Colonic mucosa (tissue), 4 donors: ENCODE measurements at places on chromosomes 11 and 22.

DNA sequence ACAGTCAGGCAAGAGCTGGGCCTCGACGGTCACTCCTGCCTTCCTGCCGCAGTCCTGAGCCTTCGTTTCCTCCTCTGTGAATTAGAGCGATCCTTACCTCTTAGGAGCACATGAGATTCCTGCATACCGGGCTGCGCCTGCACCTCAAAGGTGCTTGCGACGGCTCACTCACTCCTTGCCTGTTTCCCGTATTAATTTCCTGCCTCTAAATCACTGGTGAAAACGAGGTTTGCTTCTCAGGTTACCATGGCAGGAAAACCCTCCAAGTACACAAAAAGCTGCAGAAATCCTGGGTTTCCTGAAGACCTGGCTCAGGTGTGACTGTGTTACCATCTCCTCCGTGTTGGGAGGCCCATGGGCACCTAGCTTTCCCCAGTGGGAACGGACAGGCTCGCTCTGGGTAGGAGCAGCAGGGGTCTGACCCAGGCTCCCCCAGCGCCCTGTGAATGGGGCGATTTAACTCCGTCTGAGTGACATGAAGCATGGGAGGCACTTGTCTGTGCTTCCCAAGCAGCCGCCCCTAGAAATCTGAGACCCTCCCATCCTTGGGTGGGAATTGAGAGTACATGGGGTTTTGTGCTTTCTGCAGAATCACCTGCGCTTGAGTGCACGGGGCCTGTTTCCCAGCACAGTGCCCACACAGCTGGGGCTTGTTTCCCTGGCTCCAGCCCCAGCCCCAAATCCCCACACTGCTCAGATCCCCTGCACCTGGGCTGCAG, 64.8 kb downstream of the PHF21B start:
- H3K27me3 ChIP-seq = no peaks in the 10 kb centered on the region
- no peak overlapping the region for H3K27ac ChIP-seq
- DNase-seq = no peak
- no peaks in the 10 kb centered on the region for H3K36me3 ChIP-seq

GRCh38 chr11:29258411-29258810, 758.4 kb downstream of the KCNA4 start:
- H3K36me3 ChIP-seq = no peaks in the 10 kb centered on the region
- DNase-seq = no peak
- no peak overlapping the region for H3K4me3 ChIP-seq
- H3K27me3 ChIP-seq = no peaks in the 10 kb centered on the region
- no peak overlapping the region for H3K27ac ChIP-seq
- H3K4me1 ChIP-seq = no peaks in the 10 kb centered on the region

- H3K27ac ChIP-seq = no peak overlapping the region
- H3K4me1 ChIP-seq = no peaks in the 10 kb centered on the region
- no peak for DNase-seq
Observed at GRCh38 chr11:134277183-134278001, 1.2 kb downstream of the GLB1L3 start.

- no peaks in the 10 kb centered on the region for H3K27me3 ChIP-seq
- DNase-seq = peak; percentile 27
- H3K27ac ChIP-seq = no peak overlapping the region
- H3K4me3 ChIP-seq = no peak overlapping the region
Observed at GRCh38 chr11:36131721-36132397, 157.4 kb downstream of the COMMD9 start.

GRCh38 chr22:17913801-17914347, 110.5 kb downstream of the MICAL3 start:
- H3K27me3 ChIP-seq = no peaks in the 10 kb centered on the region
- no peak for DNase-seq
- no peak overlapping the region for H3K27ac ChIP-seq
- H3K4me1 ChIP-seq = no peaks in the 10 kb centered on the region

DNA sequence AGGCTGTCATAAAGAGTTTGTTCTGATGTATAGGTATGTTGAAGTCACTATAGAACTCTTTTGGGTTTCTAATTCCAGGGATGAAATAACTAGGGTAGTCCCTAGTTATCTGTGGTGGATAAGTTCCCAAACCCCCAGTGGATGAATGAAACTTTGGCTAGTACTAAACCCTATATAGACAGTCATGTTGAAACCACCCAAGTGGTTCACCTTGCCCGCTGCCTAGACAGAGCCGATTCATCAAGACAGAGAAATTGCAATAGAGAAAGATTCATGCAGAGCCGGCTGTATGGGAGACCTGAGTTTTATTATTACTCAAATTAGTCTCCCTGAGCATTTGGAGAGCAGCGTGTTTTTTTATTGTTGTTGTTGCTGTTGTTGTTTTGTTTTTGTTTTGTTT, 23.8 kb upstream of the NUCB2 start:
- no peak for DNase-seq
- H3K4me3 ChIP-seq = no peak overlapping the region

- H3K27ac ChIP-seq = no peak overlapping the region
- H3K4me3 ChIP-seq = no peak overlapping the region
- H3K4me1 ChIP-seq = no peaks in the 10 kb centered on the region
- H3K27me3 ChIP-seq = no peaks in the 10 kb centered on the region
Observed at GRCh38 chr11:76623884-76624419, 46.6 kb downstream of the LRRC32 start.

- no peak overlapping the region for H3K4me3 ChIP-seq
- no peaks in the 10 kb centered on the region for H3K4me1 ChIP-seq
- no peak for DNase-seq
- no peaks in the 10 kb centered on the region for H3K27me3 ChIP-seq
- no peaks in the 10 kb centered on the region for H3K36me3 ChIP-seq
- H3K27ac ChIP-seq = peak overlapping the region; percentile 46
Observed at GRCh38 chr11:121741351-121741760, 288.6 kb upstream of the SORL1-AS1 start.

DNA sequence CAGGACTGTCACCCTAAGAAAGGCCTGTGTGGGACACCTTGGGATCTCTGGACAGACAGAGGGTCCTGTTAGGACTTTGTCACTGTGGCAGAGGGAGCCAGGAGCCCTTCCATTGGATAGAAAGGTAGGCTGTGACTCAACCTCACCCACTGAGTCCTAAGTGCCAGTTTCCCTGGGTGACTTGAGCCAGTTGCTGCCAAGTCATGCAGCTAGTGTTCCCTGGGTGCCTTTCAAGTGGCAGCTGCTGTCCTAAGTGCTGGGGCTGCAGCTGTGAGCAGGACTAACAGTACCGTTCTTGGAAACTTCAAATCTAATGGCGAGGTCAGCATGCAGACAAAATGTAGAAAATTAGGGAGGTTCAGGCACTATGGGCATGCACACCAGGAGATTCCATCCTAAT, 393.7 kb downstream of the TMEM135 start:
- no peak overlapping the region for H3K4me3 ChIP-seq
- H3K27ac ChIP-seq = no peak overlapping the region
- H3K4me1 ChIP-seq = no peaks in the 10 kb centered on the region
- no peaks in the 10 kb centered on the region for H3K36me3 ChIP-seq

DNA sequence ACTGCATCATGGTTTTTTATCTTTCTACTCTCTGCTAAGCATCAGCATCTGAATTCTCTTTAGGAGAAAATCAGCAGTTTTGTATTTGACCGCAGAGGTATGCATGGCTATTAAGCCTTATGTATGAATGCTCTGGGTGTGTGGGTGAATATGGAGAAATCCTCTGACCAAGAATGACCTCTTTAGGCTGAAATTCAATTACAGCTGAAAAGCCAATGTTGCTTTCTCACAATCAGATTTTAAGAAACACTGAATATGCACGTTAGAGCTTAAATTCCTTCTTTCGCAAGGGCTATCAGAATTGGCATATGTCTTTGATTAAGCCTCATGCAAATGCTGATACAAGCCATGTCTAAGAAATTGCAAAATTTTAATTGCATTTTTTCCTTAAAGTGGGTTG, 43.2 kb downstream of the ARHGAP42 start:
- DNase-seq = no peak
- H3K36me3 ChIP-seq = no peaks in the 10 kb centered on the region
- no peak overlapping the region for H3K4me3 ChIP-seq
- H3K27me3 ChIP-seq = no peaks in the 10 kb centered on the region
- H3K27ac ChIP-seq = no peak overlapping the region

GRCh38 chr11:131468565-131468964, 98.2 kb downstream of the NTM start:
- H3K27ac ChIP-seq = no peak overlapping the region
- DNase-seq = no peak
- no peaks in the 10 kb centered on the region for H3K36me3 ChIP-seq
- H3K27me3 ChIP-seq = no peaks in the 10 kb centered on the region
- no peak overlapping the region for H3K4me3 ChIP-seq

DNA sequence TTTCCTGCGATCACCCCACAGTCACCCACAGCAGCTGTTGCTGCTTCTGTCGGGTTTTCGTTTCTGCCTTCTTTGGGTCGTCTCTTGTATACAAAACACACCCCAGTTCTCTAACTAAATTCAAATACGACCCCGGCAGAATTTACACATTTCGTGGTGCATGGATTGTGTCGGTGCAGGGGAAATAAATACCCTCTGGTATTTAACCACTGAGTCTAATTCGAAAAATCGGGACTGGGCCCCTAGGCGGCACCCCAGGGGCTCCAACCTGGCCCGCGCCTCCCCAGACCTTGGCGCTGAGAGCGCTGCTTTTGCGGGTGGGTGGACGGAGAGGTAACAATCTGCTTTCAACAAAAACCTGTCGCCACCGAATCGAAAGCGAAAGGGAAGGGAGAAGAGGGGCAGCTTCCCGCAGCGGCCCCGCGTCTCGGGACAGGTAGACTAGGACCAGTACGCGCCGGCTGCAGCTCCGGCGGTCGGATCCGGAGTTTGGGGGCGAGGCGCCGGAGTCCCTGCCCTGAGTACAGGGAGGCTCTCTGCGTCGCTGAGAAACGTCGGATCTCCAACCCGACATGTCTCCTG, 4.4 kb downstream of the ALX4 start:
- H3K27ac ChIP-seq = no peak overlapping the region
- DNase-seq = peak; percentile 27
- H3K27me3 ChIP-seq = peaks cover 86% of the 10 kb centered on the region
- peak overlapping the region; percentile 56 for H3K4me3 ChIP-seq

DNA sequence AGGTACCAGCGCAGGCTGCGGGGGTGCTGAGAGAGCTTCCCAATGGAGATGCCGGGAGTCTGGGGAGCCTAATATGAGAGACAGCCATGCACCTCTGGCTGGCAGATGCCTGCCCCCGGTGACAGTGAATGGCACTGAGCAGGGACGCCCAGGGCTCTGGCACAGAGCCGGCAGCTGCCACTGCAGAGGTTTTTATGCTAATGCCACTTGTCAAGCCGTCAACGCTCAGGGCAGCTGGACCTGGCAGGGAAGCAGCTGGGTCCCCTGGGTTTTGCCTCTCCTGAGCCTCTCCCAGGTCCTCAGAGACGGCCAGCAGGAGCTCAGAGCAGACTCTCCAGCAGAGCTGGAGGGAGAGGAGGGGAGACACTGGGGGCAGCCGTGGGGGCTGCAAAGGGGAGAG, 573.6 kb downstream of the BUD13 start:
- H3K4me3 ChIP-seq = no peak overlapping the region
- H3K4me1 ChIP-seq = no peaks in the 10 kb centered on the region
- no peaks in the 10 kb centered on the region for H3K36me3 ChIP-seq
- no peak for DNase-seq
- H3K27me3 ChIP-seq = no peaks in the 10 kb centered on the region

DNA sequence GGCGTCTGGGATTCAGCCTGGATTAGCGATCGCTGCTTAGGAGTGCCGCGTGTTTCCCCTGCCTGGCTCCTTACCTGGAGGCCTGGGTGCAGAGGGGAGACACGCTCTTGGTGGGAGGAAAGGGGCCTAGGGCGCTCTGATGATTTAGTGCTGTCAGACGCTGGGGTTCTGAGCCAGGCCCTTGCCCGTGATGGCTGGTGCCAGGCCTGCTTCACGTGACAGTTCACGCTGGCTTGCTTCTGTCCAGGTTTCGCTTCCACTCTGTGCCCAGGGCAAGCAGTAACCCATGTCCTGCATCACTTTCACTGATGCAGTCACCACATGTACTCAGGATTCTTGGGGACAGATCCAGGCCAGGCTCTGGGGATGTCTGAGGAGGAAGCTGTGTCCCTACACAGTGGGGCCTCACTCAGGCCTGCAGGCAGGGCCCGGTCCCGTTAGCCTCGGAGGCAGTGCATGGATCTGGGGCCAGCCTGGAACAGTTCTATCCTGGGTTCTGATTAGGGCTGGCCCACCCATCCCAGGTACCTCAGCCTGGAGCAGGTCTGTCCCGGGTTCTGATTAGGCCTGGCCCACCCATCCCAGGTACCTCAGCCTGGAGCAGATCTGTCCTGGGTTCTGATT, 1220.9 kb downstream of the BRD1 start:
- DNase-seq = no peak
- no peaks in the 10 kb centered on the region for H3K27me3 ChIP-seq
- no peak overlapping the region for H3K4me3 ChIP-seq
- no peaks in the 10 kb centered on the region for H3K36me3 ChIP-seq

DNA sequence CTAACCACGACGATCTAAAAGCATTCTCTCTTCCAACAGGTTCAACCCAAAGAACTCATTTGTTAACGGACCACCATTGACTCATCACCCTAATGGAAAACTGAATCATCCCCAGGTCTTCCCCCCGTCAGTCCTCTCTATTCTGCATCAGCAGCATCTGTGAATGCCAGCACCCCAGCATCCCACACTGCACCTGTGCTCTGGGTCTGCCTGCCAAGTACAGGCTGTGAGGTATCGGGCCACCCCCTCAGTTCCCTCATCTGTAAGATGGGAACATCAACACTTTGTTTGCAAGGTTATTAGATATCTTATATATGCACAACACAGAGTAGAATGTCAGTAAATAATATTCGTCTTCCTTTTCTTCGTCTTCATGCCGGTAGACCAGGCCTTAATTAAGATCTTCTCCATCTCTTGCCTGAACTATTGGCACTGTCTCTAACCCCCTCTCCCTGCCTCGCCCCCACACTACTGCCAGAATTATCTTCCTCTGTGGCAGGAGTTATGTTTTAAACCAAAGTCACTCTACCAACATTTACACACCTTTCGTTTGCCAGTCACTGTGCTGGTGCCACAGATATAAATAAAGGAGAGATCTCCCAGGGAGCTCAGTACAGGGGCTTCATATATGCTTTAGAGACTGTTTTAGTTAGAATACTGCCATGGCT, 7.8 kb upstream of the TMPRSS4 start:
- H3K36me3 ChIP-seq = no peaks in the 10 kb centered on the region
- DNase-seq = no peak
- H3K27ac ChIP-seq = no peak overlapping the region
- H3K27me3 ChIP-seq = no peaks in the 10 kb centered on the region
- no peaks in the 10 kb centered on the region for H3K4me1 ChIP-seq

DNA sequence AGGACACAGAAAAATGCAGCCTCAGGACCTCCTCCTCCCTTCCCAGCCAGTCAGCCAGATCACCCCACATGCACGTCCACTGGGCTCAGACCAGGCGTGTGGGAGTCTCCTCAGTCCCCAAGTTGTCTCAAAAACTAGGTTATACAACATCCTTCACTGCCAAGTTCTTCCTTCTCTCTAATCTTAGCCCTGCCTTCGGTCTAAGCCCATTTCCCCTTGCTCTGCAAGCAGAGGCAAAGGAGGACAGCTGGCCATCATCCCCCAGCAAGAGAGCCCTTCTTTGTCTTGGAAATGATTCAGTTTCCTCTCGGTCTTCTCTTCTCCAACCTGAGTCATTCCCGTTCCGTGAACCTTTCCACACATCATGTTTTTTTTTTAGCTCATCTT, 14.0 kb upstream of the NRGN start:
- no peak overlapping the region for H3K27ac ChIP-seq
- no peaks in the 10 kb centered on the region for H3K27me3 ChIP-seq
- DNase-seq = no peak

GRCh38 chr11:68300076-68300830, 12.1 kb upstream of the LRP5 start:
- no peak overlapping the region for H3K4me3 ChIP-seq
- H3K27ac ChIP-seq = no peak overlapping the region
- peaks cover 20% of the 10 kb centered on the region for H3K4me1 ChIP-seq
- DNase-seq = no peak
- no peaks in the 10 kb centered on the region for H3K36me3 ChIP-seq
